ENCODE measurements at places on chromosomes 1 and 21.

- DNase-seq, result no peak
Measured at GRCh38 chr1:110165761-110166231, 15.5 kb downstream of the SLC6A17 start.

DNA sequence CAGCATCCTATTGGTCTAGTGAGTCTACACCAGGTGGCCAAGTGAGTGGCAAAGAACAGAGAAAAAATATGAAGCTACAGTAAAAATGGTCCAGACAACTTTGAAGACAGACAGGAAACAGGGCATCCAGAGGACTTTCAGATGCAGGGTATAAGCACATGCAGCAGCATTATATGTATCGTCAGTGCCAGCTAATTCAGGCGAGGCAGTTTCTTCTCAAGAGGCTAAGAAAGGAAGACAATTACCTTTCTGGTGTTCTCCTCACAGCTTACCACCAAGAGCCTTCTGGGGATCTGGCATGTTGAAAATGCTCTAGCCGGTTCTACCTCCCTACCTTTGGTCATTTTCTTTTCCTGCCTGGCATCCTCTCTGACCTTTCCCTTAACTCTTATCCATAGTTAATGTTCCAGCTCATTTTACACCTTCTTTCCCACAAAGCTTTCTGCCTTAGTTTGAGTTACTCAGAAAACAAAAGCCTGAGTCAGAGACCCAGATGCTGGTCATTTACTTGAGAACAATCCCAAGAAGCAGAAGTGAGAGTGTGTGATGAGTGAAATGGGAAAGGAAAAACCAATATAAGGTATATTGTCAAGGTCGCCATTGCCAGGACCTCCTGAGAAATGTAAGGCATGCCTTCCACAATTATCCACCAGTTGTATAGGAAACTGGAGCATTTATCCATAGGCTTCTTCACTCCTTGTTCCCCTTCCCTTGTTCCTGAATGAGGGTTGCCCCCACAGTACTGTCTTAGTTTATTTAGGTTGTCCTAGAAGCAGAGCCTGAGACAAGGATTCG, 444.1 kb downstream of the PLPP3 start:
- DNase-seq, result no peak

- DNase-seq, result no peak
Measured at GRCh38 chr1:9225411-9225785, 9.2 kb upstream of the H6PD start.

DNA sequence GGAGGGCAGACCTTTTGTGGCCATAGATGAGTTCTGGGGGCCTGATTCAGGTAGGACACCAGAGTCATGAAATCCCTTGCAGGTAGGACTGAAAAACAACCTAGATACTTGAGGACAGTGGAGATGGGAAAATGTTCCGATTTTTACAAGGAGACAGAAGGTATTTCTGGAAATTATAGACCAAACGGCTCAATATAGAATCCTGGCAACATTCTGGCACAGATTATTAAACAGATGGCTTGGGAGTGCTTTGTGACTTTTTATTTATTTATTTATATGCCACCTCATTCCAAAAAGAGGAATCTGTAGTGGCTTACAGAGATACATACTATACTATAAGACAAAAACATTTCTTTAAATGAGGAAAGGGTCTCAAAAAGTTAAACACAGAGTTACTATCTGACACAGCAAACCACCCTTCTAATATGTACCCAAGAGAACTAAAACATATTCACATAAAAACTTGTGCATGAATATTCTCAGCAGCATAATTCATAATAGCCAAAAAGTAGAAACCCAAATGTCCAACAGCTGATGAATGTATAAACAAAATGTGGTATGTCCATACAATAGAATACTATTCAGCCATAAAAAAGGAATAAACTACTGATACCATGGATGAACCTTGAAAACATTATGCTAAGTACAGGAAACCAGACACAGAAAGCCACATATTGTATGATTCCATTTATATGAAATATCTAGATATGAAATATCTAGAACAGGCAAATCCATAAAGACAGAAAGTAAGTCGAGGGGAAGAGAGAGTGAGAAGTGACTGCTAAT, 49.8 kb downstream of the CDK18 start:
- DNase-seq, result no peak

- DNase-seq, result no peak
Measured at GRCh38 chr1:18419113-18419844, 61.5 kb upstream of the KLHDC7A start.

DNA sequence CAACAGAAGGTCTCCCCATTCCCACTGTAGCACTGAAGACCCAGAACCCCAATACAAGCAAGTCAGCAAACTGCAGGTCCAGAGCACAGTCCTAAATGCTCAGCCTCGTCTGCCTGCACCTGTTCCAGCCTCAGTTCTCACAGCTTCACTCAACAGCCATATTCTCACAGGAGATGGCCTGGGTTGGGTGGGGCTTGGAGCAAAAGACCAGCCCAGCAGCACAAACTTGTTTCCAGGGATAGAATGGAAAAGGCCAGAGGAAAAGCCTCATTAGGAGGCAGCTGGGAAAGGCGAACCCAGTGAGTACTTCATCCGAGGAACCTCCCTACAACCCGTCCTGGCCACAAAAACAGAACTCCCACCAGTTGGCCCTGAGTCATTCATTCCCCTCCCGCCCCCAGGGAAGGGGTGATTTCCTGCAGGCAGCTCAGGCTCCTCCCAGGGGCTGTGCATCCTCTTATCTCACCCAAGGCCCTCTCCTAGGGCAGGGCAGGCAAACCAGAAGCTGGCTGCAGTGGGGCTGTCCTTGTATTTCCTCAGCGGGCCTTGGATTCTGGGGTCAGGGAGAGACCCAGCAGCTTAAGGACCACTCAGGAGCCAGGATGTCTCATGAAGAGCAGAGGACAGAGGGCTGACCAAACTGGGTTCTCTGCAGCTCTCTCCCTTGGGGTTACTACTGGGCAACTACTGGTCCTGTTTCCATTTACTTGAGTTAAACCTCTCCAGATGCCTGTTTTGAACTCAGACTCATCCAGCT, 7.4 kb upstream of the MPL start:
- no peak for DNase-seq

- no peak for DNase-seq
Measured at GRCh38 chr21:31887391-31887841, 14.6 kb downstream of the HUNK start.

DNA sequence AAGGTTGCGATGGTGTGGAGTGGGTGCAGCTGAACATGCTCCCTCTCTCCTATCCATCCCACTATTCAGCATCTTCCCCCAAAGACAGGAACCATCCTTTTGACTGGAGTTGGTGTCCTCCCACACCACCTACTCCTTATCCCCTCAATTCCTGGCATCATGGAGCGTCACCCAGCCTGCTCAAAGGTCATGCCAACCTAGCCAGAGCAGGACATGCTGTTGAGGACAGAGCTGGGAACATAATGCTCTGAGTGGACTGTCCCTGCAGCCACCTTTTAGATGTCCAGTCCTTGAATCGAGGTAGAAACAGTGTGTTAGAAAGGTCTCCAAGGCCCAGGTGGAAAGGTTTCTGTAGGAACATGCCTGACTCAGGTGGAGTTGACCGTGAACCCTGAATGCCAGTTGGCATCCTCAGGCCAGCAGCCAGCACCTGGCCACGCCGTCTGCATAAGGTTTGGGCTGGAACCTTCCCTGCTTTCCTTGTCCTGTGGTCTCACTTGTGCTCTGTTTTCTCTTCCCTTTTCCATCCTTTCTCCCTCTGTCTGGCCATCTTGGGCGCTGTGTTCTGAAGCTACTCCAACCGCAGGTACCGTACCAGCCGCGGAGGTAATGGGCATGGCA, 52.2 kb upstream of the CNTN2 start:
- DNase-seq, result no peak

GRCh38 chr1:167227934-167228378, 7.3 kb downstream of the POU2F1 start:
- DNase-seq, result no peak

DNA sequence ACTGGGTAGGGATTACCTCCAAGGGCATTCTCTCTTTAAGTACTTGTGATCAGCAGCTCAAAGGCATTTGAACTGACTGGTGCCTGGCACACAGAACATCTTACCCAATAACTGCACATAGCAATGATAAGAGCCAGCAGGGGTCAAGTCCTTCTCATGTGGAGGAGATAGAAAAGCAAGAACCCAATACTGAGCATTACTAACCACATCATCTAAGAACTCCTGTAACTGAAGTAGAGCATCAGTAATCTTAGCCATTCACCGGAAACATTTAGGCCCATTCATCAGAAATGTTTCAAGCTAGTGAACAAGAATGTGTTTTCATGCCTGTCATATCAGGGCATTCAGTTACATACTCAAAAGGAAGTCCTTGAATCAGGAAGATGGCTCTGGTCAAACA, 33.6 kb upstream of the THEM4 start:
- no peak for DNase-seq

DNA sequence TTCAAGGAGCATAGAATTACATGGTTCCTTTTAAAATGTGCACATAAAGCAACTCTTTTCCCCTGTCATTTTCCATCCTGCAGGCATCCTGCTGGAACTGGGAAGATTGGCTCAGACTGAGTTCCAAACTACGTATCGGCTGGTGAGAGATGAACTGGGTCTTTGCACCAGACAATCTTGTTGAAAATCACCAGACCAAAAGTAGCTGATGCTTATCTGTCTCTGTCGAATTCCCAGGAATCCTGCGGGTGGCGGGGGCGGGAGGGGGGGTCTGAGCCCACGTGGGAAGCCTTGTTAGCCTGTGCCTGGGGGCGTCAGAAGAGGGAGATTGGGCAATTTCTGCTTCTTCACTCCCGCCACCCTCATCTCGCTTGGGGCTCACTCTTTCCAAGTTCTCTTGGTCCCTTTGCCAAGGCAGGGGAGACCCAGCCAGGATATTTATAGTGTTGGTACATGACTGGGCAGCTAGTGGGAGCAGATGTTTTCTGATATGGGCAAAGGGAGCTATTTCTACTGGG, 90.1 kb upstream of the SLC25A33 start:
- no peak for DNase-seq

- DNase-seq, result no peak
Measured at GRCh38 chr1:27669876-27670275, 2.1 kb downstream of the IFI6 start.

DNA sequence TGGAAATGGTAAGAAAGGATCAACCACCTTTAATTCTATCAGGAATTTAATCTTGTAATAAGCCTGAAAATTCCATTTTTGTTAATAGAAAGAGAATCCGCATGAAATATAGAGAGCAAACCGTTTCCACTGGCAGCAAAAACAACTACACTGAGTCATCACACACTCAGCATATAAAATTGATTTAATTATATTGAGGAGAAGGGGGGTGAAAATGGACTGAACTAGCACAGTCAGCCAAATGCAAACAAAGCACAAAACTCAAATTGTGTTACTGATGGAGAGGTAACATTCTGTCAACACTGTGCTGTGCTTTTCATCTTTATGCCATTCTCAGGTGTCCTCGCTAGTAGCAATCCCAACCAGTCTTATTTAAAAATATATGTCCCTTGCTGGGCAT, 1583.9 kb downstream of the MRPL39 start:
- DNase-seq, result no peak

All from cortex of kidney (tissue), 1 donor.